ENCODE measurements at places on chromosomes 4 and X. TPM values are rescaled to one million over a fixed set of nuclear protein-coding genes. Genes with fewer than 3 reads are reported as not detected.

Gene ESX1
- total RNA-seq, result not detected

DNA sequence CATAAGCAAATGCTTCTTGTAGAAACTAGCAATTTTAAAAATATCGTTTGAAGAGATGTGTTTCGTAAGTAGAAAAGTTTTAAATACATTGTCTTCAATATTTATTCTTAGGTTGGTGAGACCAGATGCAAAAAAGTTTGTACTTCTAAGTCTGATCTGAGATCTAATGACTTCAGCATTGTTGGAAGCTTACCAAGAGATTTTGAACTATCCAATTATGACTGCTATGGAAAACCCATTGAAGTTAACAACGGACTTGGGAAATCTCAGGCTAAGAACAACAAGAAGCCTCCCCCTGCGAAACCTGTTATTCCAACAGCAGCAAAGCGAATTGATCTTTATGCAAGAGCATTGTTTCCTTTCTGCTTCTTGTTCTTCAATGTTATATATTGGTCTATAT lies 50.2 kb upstream of the GRIA2 start:
- no peak for DNase-seq

DNA sequence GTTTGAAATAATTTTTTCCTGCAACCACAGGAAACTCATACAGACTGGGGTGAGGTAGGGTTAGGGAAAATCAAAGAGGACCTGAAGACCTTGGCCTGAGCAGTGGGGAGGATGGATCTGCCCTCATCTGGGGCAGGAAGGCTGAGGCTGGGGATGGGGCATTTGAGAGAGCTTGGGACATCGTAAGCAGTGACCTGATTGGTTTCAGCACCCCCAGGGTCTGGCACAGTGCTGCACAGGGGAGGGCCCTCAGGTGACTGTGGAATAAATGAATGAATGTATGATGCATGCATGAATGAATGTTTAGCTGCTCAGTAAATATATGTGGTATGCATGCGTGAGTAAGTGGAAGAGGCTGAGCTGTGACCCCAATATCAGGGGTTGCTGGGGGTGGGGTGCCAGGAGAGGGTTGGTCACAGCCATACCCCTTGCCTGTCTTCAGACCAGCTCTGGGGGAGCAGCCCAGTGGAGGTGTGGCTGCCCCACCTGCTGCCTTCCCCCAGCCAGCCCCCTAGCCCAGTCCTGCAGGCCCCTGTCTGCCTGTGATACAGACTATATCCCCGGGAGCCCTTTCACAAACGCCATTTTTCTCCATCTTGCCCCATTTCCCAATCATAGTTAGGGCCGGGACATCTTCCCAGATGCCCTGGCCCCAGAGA lies 11.0 kb upstream of the TNIP2 start:
- no peak for DNase-seq

GRCh38 chr4:55035892-55036291 lies 89.5 kb downstream of the KDR start:
- no peak for DNase-seq

- no peak for DNase-seq
These were observed 97.3 kb upstream of the DDIT4L start for GRCh38 chr4:100287534-100287933.

Gene FAM133A
- not detected for total RNA-seq

DNA sequence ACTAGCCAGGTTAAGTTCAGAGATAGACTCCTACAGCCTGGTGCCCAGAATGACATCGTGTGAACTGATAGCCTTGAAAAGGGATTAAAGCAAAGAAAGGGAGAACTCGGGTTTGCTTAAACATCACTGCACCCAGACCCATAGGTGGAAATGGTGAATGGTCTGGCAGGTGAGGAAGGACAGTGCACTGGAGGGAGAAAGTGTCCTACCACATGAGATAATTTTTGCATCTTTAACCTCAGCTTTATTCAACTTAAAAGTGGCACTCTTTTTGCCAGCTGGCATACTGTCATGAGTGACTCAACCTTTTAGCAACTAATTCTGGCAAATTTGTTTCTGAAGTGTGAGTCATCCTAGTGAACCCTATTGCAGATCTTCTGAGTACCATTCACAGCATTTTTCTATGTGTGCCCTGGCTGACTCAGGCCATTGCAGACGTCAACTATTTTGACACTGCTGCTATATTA lies 53.0 kb upstream of the DAPP1 start:
- no peak for DNase-seq

- no peak for DNase-seq
These were observed 152.3 kb downstream of the AMELX start for GRCh38 chrX:11445540-11445939.

DNA sequence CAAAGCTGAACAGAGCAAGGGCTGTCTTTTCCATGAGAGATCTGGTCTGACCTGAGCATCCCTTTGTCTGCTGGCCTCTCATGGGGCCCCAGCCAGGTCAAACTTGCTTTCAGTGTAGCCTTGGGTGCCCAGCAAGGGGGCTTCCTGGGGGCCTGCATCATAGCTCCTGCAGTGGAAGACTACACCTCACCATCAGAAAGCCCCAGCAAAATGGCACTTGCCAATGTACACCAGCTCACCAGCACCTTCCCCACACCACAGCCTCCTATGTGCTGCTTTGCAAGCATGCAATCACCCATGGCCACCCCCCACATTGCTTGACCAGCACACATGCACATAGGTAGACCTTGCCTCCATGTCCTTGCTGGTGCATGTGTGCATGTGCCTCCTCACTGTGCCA lies 1478.1 kb downstream of the FSTL5 start:
- no peak for DNase-seq

Gene PDLIM3
- not detected for total RNA-seq

Gene ARX
- not detected for total RNA-seq
